Left renal cortex interstitium (tissue), 4 donors: ENCODE measurements at places on chromosomes 5 and 9. TPM values are rescaled to one million over a fixed set of nuclear protein-coding genes. Genes with fewer than 3 reads are reported as not detected.

Gene RLN2
- 3.8 TPM for polyA plus RNA-seq

Gene MTAP
- polyA plus RNA-seq = 44.6 TPM

Gene NMUR2
- 0.14 TPM for polyA plus RNA-seq

Gene TNFSF8
- polyA plus RNA-seq = 0.39 TPM

Gene CETN3
- polyA plus RNA-seq = 70.0 TPM

Gene SLC6A18
- polyA plus RNA-seq = 0.29 TPM

Gene CEL
- 3.5 TPM for polyA plus RNA-seq
